Suppressor macrophage treated with lipopolysaccharide for 4 hours (primary cell): ENCODE measurements at places on chromosomes 13 and 19.
A peak's percentile ranks its signal among the peaks of the same experiment; 100 is the strongest.

DNA sequence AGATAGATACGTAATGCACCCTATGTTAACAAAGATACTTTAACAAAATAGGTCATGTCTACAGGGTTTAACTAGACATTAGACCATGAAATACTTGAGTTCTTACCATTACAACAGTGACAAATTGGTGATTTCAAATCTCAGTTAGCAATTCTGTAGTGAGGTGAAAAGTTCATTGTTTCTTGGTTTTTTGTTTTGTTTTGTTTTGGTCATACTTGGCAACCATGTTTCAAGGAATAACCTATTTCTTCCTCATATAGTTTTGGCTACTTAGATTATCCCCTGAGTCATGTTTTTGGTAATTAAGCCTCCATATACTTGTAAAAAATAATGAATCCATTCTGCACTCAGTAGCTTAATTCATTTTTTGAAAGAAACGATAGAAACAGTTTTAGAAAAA lies 1200.4 kb downstream of the DIAPH3 start:
- no peak for DNase-seq

DNA sequence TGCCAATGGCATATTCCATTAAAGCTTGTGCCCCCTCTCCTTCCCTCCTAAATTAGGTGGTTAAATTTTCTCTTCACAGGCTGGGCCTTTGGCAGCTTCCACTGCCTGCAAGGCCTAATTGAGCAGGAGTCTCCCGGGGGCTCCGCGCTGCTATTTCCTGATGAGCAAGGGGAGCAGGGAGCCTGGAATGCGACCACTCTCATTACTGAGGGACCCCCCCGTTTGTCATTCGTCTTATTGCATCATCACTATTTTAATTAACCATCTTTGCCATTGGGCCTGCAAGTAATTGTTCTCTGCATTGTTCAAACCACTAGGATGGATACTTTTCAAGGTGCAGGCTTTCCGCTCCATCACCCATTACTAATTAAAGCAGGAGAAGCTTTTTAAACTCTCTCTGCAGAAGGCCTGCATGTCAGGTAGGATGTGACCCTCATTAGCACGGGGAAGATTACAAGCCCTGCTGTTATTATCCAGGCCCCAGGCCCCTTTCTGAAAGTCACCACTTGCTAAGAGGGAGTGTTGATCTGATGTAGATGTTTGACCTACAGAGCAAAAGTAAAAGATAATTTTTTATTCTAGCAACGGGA lies 142.3 kb downstream of the OXGR1 start:
- DNase-seq, result no peak

DNA sequence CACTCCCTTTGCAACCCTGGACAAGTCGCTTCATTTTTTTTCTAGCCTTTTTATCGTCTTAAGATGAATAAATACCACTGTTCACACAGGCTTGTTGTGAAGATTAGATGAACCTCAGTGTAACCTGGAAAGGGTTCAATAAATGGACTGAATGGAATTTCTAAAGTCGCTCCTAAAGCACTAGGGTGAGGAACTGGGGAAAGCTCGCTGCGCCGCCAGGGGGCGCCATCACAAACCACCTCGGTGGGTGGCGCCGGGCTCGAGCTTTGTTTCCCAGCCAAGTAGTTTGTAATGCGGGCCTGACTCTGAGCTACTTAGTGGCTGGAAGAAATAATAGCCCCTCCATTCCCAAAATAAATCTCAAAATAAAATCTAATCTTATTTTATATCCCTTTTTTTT lies 2.2 kb upstream of the CEACAM6 start:
- peak; percentile 81 for DNase-seq

DNA sequence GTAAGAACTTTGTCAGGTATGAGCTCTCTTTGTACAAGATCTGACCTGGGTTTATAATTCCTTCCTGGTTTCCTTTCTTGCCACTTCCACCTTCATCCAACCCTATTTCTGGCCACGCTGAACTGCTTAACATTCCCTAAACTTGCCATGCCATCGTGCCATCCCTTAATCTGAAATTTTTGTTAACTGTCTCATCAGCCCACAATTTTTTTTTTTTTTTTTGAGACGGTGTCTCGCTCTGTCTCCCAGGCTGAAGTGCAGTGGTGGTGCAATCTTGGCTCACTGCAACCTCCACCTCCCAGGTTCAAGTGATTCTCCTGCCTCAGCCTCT lies 144.6 kb downstream of the GGACT start:
- DNase-seq, result no peak

DNA sequence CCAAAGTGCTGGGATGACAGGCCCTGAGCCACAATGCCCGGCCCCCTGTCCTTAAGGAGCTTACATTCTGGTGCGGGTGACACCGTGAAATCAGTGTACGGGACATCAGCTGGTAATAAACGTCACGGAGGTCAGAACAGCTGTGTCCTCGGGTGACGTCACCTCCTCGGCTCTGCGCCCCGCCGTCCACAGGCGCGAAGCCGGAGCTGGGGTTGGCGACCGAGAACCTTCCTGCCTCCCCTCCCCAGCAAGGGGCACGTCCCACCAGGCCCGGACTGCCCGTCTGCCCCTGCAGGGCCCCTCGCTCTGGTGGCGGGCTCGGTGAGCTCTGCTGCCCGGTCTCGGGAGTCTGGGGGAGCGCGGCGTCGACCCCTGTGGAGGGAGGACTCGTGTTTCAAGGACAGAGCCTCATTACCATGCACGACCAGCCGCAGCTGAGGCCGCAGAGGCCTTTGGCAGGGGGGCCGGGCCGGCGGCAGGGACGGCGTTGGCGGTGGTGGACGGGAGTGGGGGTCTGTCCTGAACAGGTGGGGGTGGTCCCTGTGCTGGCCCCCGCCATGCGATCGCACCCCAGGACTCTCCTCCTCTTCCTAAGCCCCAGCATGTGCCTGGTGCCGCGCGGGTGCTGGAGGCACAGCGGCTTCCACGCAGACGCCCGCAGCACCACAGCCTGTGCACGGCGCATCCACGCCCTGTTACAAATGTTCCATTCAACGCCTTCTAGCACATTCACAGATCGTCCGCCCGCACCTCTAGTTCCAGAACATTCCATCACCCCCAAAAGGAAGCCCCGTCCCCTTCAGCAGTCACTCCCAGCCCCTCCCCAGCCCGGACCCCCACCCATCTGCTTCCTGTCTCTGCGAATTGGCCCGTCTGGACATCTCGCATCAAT lies 5.4 kb downstream of the LINGO3 start:
- DNase-seq, result peak; percentile 56

GRCh38 chr19:48598996-48599700 lies 7.4 kb upstream of the SPACA4 start:
- DNase-seq, result no peak

GRCh38 chr13:67120872-67121531 lies 109.1 kb downstream of the PCDH9 start:
- no peak for DNase-seq

GRCh38 chr13:102198418-102199311 lies 203.2 kb downstream of the FGF14 start:
- no peak for DNase-seq

DNA sequence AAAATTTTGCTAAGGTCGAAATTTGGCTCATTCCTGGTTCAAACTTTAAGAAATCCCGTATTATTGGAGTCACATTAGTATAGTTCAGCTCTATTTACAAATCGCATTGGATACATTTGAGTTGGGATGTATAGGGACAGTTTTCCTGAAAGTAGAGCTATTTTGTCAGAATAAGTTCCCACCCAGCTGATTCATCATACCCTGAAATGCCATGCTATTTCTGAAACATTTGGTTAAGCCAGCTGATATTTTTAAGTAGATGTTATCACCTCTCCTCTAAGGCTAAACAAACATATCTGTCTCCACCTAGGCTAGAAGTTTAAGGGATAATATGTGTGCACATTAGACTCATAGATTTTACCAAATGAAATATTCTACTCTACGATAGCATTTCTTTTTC lies 226.2 kb upstream of the ARGLU1 start:
- no peak for DNase-seq

- DNase-seq, result no peak
Measured at GRCh38 chr13:78827471-78827870, 168.5 kb upstream of the OBI1 start.

GRCh38 chr13:57877601-57878000 lies 246.1 kb downstream of the PCDH17 start:
- no peak for DNase-seq

DNA sequence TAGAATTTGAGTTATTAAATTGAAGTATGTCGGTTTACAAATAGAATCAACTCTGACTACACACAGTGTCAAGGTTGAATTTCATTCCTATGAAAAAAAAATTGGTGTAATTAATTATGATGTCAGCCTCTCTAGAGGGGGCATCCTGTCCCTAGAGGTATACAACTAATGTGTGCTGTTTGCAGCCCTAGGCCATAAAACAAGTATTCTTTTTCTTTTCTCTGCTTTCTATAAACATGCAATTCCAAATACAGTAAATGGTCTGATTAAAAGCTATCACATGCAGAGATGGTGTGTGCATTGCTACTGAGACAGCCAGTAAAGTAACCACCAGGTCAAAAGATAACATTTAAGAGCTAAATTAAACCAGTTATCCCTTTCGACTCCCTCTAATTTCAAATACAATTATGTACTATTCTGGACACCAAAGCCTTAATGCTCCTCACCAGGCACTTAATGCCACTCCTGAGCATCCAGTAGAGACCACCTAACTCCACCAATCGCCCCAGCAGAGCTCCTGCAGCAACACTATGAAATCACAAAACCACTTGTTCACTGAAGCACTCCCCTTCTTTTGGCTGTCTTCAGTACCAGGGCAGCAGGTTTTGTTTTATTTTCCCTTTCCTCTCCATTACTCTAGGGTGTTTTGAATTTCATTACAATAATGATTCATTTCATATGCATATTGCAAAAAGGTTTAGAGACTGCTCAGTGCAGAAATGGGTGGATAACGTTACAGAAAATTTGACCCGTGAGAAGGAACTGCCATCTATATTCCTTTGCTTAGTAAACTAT lies 426.9 kb downstream of the PCDH9 start:
- DNase-seq, result no peak

DNA sequence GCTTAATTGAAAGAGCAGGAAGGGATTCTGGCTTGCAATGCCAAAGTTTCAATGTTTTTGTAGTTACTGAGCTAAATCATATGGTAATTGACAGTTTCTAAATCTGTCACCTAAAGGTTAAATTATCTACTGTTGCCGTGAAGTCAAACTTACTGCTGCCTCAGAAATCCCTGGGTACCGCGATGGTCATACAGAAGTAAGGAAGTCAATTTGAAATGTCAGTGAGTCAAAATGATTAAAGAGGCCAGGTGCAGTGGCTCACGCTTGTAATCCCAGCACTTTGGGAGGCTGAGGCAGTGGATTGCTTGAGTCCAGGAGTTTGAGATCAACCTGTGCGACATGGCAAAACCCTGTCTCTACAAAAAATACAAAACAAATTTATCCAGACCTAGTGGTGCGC lies 48.8 kb upstream of the TPM4 start:
- no peak for DNase-seq

GRCh38 chr13:111429064-111429558 lies 108.7 kb downstream of the TEX29 start:
- peak; percentile 22 for DNase-seq

GRCh38 chr13:113170511-113170910 lies 12.1 kb downstream of the PROZ start:
- DNase-seq, result peak; percentile 35

- no peak for DNase-seq
Measured at GRCh38 chr13:27289011-27289665, 18.5 kb downstream of the RASL11A start.

GRCh38 chr19:39263912-39264305 lies 4.3 kb upstream of the IFNL2 start:
- no peak for DNase-seq

DNA sequence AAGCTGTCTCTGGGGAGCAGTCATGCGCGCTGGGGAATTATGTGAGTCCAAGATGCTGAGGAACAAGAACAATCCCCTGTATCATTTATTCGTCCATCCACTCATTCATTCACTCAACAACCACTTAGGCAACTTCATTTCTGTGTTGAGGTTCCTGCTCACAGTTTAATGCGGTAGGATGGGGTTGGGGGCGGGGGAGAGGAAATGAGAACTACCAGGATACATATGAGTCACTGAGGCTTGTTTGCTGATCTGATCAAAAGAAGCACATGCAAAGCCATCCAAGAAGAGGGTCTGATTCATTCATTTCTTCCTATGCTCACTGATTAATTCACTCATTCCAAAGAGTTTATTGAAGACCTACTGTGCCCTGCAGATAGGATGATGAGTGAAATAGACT lies 20.9 kb downstream of the ZNF536 start:
- peak; percentile 2 for DNase-seq

GRCh38 chr13:100382785-100383184 lies 205.8 kb downstream of the GGACT start:
- DNase-seq, result peak; percentile 47

GRCh38 chr13:22126433-22127021 lies 455.7 kb downstream of the FGF9 start:
- peak; percentile 41 for DNase-seq

DNA sequence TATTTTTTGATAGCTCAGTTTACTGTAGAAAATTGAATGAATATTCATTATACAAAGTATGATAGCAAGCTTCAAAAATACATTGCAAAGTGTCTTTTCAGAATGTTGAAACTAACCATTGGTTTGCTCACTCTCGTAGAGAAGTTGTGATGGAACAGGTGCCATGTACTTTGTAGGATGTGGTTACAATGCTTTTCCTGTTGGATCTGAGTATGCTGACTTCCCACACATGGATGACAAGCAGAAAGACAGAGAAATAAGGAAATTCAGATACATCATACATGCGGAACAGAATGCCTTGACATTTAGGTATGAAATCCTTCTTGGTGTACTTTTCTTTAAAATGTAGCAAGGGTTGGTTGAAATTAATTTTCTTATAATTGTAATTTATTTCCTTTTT lies 30.5 kb downstream of the CDADC1 start:
- no peak for DNase-seq

- DNase-seq, result no peak
Measured at GRCh38 chr13:82439159-82439904, 1442.9 kb downstream of the SLITRK1 start.

GRCh38 chr19:19642506-19643157 lies 825 bp downstream of the GMIP start:
- DNase-seq, result peak; percentile 33

DNA sequence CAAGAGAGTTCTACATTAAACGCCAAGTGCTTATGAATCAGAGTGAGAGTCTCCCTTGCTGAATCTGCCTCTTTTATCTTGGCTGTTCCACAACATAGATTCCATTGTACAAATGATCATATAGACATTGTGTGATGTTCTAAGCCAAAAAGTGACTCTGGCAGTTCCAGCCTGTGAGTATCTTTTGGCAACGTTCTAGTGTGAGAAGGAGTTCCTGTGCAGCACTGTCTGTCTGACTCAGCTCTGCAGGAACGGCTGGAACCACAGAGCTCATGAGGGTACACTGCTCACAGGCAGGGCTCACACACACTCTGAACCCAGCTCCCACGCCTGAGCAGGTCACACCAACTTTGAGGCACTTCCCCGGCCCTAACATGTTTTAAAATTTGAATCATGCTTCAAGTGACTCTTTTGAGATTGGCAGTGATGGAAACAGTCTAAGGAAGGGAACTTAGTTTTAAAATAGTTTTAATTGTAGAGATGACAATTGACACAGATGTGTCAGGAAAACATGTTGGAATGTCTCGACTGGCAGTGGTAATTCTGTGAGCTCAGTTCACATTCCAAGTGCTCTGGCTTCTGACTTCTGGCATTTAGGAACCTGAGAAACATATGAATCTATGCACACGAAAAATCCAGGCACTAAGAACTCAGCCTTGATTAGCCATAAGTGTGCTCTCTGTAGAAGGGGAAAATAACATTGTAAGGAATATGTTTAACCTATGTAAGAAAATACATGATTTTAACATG lies 272.0 kb downstream of the UQCRFS1 start:
- DNase-seq, result no peak

- DNase-seq, result no peak
Measured at GRCh38 chr19:1276628-1277022, 1.3 kb downstream of the FAM174C start.
